ENCODE measurements at places on chromosomes 16 and 17.
A peak's percentile ranks its signal among the peaks of the same experiment; 100 is the strongest.

- no peak for DNase-seq
Observed at GRCh38 chr16:89312194-89312593, 94.7 kb downstream of the ZNF778 start.

DNA sequence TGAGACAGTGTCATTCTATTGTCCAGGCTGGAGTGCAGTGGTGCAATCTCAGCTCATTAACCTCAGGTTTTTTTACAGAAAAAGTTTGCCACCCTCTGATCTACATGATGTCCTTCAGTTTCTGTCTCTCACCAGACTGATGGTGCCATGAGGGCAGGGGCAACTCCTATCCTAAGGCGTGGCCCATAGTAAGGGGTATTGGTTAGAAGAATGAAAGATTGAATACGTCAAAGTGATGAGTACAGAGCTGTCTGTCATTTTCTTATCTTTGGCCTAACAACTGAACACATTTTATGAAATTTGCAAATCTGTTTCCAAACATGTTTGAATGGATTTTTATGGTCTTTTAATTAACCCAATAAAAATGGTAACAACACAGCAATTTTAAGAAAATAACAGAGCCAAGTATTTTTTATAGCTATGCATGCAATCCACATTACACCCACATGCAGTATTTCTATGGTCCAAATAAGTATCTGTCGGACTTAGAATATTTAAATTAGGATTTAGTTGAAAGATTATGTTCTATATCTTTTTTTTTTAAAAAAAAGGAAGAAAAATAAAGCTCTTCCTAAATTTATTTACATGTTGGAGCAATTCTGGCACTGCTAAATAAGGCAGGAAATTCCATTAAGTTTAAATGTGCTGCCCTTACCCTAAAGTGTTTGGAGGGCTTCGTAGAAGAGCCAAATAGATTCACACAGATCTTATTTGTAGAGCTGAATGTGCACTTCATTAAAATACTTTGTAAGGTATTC, 192.8 kb downstream of the WWOX start:
- no peak for DNase-seq

DNA sequence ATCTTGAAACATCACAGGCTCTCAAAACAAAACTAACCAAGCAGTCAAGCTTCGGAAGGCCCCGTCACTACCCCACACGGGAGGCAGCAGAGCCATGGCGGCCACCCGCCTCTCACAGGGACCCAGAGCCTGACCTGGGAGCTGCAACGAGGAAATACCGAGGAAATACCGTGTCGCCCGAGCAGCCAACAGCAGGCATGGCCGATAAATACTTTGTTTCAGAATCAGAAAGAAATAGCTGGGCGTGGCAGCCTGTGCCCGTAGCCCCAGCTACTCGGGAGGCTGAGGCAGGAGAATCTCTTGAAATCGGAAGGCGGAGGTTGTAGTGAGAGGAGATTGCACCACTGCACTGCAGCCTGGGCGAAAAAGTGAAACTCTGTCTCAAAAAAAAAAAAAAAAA, 6.9 kb downstream of the LMF1 start:
- no peak for DNase-seq

DNA sequence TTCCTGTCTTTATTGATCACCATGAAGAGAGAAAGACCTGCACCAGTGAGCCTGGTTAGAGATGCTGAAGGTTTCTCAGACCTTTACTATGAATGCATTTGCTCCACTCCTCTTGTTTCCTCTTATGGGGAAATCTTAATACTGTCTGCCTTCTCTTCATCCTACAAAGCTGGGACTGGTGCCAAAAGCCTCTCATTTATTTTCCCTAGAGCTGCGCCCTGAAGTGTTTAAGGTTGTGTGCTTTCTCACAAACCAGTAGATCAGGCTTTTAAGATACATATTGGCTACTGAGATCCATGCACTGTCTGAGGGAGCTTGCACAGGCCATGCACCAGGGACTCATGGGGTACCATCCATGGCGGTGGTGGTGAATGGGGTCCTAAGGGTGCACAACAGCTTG, 286.1 kb upstream of the PMFBP1 start:
- no peak for DNase-seq

- DNase-seq = peak; percentile 86
Observed at GRCh38 chr16:84970447-84971127, 40.7 kb downstream of the ZDHHC7 start.

DNA sequence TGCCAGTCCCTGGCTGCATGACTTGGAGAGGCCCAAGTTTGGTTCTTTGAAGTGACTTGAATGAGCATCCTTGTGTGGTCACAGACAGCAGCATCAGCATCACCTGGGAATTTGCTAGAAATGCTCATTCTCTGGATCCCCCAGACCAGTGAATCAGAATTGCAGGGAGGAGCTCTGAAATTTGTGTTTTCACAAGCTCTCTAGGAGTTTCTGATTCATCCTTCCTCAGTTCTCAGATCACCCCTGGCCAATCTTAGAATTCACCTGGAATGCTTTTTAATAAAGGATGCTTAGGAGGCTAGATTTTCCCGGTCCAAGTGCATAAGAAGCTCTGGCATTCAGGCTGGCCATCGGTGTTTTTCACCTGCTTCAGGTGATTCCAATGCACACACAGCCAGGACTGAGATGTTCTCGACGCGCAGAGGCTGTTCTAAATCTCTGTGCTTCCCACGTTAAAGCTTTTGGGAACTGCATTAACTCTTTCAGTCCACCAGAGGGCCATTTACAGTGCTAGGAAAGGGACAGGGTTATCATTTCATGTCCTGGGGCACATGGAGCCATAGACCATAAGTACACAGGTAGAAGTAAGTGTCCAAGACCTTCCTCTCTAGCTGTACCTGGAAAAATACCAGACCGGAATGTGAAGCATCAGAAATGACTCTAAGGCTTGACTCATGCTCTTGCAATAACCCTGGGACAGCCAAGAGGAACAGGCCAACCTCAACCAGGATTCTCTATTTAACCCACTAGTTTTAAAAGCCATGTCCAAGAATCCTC, 85.7 kb upstream of the XYLT1 start:
- DNase-seq = no peak

- DNase-seq = no peak
Observed at GRCh38 chr16:60419859-60420258, 1616.4 kb downstream of the CDH8 start.

GRCh38 chr16:70257391-70257790, 5.7 kb upstream of the EXOSC6 start:
- DNase-seq = no peak

DNA sequence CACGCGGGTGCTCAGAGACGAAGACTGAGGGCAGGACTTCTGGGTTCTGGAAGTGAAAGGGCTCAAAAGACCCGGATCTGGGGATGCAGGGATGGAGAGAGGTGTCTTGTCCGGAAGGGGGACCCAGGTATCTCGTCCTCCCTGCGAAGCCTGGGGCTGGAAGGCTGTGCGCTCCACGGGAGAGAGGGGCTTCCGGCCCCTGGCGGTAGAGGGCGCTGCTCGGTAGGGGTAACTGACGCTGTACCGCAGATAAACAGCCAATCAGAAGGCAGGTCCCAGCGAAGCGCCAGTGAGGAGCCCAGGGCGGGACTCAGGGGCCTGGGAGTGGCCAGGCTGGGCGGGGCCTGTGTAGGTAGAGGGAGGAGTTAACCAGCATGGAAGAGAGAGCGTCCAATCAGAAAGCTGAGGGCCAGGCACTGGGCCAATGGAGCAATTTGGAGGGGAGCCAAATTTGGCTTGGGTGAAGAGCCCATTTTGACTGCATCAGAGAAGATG, 804 bp downstream of the TGFB1I1 start:
- DNase-seq = peak; percentile 81

GRCh38 chr17:72387487-72387886, 266.7 kb downstream of the SOX9 start:
- DNase-seq = no peak

- DNase-seq = peak; percentile 98
Observed at GRCh38 chr16:89507834-89508590, at the start of gene SPG7. Gene SPG7, plus strand, starts transcription at chr16:89508403. Its CDS starts 15 bp downstream, at chr16:89508418.

DNA sequence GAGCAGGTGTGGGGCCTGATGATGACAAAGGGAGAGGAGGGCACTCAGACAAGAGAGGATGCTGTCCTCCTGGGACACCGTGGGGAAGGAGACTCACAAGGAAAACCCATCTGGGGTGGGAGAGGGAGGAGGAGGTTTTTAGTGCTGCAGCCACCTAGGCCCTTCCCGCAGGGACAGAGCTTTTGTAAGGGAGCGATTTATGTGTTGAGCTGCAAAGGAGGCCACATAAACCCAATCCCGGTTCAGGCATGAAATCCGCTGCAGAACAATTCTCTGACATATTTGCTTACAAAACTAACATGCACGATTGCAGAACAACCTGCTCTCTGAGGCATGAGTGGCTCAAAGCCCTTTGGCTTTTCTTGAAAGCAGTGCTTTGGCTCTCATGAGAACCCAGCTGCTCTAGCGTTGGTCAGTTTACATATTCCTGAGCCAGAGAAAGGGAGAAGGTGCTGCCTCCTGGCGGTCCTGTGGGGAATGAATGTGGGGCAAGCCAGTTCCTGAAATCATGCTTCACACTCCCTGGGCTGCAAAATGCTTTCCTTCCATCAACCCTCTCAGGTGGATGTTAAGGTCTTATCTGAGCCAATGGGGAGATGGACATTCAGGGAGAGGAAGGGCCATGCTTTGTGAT, 122.4 kb upstream of the NLRP1 start:
- DNase-seq = peak; percentile 34

- no peak for DNase-seq
Observed at GRCh38 chr17:850851-851763, 69.0 kb downstream of the MRM3 start.

- DNase-seq = no peak
Observed at GRCh38 chr17:7717756-7718350, 309 bp downstream of the DNAH2 start.

DNA sequence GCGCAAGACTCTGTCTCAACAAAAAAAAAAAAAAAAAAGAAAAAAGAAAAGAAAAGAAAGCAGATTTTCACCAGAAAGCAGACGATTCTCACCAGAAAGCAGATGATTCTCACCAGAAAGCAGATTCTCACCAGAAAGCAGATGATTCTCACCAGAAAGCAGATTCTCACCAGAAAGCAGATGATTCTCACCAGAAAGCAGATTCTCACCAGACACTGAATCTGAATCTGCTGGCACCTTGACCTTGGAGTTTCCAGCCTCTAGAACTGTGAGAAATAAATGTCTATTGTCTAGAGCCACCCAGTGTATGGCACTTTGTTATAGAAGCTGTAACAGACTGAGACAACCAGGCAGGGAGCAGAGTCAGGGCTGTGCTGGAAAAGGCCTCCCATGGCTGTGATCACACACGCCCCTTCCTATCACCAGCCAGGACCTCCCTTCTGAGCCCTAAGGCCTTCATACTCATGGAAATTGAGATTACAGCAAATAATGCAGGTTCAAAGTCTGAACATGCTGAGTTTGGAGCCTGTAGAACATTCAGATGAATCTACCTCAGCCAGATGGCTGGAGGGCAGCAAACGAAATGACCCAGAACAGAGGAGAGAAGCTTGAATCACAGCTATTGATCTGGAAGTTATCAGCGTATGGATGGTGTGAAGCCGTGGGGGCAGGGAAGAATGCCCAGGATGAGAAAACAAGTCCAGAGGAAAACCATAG, 309.3 kb downstream of the SLC39A11 start:
- no peak for DNase-seq

GRCh38 chr17:15261258-15261801, 3.8 kb downstream of the PMP22 start:
- DNase-seq = peak; percentile 75

DNA sequence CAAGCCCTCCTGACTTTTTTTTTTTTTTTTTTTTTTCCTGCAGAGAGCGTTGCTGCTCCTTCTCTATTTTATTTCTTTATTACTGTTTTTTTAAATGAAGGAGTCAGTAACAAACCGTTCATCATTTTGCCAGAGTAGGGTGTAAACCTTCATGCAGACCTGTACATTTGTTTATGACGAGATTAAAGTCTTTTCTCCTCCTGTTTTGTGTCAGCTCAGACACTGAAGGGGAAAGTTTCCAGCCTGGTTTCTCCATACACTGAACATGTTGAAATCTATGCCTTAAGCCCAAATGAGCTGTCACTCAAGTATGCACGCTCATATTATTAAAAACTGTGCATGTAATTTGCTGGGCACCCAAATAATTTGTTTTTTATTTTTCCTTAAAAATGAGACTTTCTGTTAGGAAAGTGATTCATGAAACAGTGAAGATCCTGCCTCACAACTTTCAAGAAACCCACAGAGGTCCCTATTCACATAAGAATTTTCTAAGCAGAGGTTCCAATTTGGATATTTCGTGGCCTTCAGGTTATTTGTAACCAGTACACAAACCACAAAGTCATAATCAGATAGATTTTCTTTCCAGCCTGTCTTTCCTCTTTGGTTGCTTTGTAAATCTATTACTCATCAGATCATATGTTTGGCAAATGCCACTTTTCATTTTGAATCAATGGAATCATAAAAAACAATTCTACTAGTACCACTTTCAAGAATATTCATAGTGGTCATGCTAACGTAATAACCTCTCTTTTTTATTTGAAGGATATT, 700.3 kb downstream of the MAF start:
- no peak for DNase-seq

- DNase-seq = no peak
Observed at GRCh38 chr16:71264299-71264698, 24.9 kb downstream of the CMTR2 start.

DNA sequence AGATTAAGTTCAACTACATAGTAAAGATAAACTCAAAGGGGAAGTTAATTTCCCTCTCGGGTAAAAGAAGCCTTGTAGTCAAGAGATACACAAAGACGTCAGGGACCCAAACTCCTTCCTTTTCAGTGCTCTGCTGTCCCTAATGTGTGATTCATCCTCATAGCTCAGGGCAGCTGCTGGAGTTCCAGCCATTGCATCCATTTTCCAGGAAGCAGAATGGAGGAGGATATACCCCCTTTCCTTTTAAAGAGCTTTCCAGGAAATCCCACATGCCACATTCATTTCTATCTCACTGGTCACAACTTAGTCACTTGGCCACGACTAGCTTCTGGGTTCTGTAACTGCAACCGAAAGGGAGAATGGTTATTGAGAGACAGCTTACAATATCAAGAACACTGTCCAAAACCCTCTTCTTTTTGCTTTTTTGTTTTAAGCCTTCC, 95.3 kb downstream of the SOCS1 start:
- no peak for DNase-seq

Measured in 8988T (cell line).